HuH-7 (cell line): ENCODE measurements at places on chromosomes 6 and 20.
A peak's percentile ranks its signal among the peaks of the same experiment; 100 is the strongest.

- DNase-seq = peak; percentile 14
Observed at GRCh38 chr6:137637121-137637520, 142.9 kb upstream of the OLIG3 start.

- DNase-seq = no peak
Observed at GRCh38 chr6:70593118-70593486, 26.4 kb downstream of the SDHAF4 start.

GRCh38 chr20:38164069-38164468, 1.0 kb downstream of the TGM2 start:
- DNase-seq = no peak

- DNase-seq = no peak
Observed at GRCh38 chr20:44419131-44419844, 56.4 kb upstream of the TTPAL start.

- DNase-seq = no peak
Observed at GRCh38 chr6:29941916-29942274, 437 bp upstream of the HLA-A start.

GRCh38 chr6:27684264-27685211, 211.6 kb upstream of the ZNF184 start:
- peak; percentile 67 for DNase-seq

DNA sequence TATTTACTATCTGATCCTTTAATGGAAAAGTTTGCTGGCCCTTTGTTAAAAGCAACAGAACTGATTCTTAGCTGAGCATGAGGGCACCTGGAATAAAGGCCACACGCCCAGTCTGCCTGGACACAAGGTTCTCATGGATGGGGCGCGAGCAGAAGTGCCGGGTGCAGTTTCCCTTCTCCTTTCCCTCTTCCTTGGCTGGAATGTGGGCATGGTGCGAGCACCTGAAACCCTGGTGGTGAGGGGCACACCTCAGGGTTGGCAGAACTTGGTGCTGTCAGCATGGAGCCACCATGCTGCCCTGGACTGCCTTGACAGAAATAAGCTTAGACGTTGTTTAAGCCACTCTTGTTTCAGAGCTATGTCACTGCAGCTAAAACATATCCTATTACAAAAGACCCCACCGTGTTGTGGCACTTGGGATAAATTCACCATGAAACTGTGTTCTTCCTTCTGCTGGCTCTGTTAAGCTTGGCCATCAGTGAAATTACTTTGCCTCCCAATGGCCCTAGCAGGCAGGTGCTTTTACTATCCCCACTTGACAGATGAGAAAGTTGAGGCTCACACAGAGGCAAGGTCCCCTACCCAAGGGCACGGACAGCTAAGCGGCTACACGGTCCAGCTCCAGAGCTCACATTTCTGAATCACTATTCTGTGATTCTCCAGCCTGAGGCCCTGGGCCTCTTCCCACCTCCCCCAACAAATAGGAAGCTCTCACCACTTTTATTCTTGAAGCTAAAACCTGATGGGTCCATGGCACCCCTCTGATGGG, 115.9 kb downstream of the PREX1 start:
- DNase-seq = no peak

GRCh38 chr20:12203981-12204380, 286.3 kb downstream of the BTBD3 start:
- no peak for DNase-seq

- no peak for DNase-seq
Observed at GRCh38 chr6:2764610-2765165, 505 bp upstream of the WRNIP1 start.

- DNase-seq = no peak
Observed at GRCh38 chr6:72861935-72862432, 240.1 kb downstream of the KCNQ5 start.

DNA sequence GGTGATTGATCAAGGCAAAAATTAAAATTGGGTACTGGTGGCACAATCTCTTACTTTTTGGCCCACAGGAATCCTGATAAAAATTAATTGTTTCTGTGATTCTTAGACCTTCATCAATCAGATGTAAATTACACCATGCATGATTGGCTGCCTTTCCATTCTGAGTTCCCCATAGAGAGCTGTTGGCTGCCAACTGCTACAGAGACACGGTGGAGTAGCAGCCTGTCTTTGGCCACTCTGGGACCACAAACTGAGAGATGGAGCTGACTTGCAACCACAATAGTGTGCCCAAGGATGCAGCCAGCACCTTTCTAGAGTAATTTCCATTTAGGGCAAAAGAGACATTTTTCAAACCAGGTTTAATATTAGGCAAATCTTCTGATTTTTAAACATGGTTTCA, 274.3 kb upstream of the MMS22L start:
- no peak for DNase-seq

DNA sequence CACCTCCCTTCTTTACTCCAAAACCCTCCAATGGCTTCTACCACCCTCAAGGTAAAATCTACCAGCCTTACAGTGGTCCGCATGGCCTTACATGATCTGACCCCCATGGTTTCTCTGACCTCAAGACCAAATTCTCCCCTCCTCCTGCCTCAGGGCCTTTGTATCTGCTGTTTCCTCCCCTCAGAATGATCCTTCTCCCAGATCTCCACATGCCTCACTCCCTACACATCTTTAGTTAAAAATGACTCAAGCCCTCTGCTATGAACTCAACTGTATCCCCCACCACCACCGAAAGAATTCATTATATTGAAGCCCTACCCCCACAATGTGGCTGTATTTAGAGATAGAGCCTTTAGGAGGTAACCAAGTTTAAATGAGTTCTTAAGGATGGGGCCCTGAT, 4.1 kb downstream of the SLC23A2 start:
- DNase-seq = no peak

DNA sequence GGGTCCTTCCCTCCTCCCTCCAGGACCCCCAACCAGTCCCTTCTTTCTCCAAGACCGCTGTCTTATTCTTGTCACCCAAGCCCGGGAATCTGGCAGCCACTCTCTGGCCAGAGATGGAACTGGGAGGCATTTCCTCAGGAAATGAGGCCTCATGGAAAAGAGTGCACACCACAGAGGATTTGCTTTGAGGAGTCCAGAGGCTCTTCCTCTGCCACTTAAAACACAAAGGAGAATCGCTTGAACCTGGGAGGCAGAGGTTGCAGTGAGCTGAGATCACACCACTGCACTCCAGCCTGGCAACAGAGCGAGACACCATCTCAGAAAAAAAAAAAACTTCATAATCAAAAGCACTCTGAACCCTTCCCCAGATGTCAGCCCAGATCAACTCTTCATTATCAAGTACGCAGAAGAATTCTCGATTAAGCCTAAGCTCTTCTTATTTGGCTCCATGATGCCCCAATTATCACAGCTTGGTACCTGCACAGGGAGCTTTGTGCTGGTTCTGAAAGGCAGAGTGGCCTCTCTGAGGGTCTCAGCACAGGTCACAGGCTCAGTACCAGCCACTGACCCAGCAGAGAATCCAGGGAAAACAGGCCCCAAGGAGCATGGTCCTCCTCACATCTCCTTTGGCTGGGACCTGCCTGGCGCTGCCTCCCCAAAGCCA, 82.9 kb upstream of the MAFB start:
- no peak for DNase-seq

- DNase-seq = no peak
Observed at GRCh38 chr6:2507016-2507415, 243.7 kb downstream of the MYLK4 start.

- DNase-seq = no peak
Observed at GRCh38 chr20:38889792-38890496, 36.3 kb upstream of the FAM83D start.

GRCh38 chr20:1383623-1384404, 9.0 kb downstream of the FKBP1A start:
- DNase-seq = peak; percentile 45

DNA sequence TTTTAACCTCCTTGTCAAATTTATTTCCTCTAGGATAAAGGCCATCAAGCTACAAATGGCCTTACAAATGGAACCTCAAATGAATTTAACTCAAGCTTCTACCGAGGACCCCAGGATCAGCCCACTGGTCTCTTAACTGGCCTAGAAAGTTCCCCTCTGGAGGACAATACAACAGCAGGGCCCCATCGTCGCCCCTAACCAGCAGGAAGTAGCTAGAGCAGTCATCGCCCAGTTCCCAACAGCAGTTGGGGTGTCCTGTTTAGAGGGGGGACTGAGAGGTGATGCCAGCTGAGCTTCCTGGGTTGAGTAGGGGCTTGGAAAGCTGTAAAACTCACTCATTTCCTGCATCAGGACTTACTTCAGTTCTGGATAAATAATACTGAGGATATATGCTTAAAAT, 25.6 kb downstream of the CEP85L start:
- no peak for DNase-seq

- no peak for DNase-seq
Observed at GRCh38 chr6:43930440-43931154, 160.6 kb downstream of the VEGFA start.

GRCh38 chr6:161667957-161668356, 394.1 kb upstream of the AGPAT4 start:
- DNase-seq = no peak

DNA sequence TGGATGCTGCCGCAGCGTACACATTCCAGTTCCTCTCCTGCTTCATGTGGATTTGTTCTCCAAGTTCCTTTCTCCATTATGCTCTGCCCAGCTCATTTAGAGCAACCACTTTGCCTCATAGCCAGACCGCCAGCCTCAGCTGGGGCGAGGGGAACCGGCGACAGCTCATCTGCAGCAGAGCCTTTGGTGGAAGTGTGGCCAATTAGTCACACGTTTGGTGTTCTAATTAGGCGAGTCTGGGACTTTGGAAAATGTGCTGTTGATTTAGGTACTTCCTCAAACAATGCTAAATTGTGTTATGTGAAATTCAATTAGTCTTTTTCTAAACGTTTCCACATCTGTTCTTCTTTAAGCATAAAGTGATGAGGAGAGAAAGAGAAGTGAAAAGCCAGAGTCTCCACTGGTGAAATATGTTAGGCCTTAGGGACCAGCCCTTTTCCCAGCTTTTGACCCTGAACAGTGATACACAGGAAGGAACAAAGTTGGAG, 217.9 kb downstream of the TBX18 start:
- no peak for DNase-seq

- DNase-seq = no peak
Observed at GRCh38 chr20:40275738-40276137, 413.3 kb downstream of the MAFB start.

- DNase-seq = no peak
Observed at GRCh38 chr20:33883164-33883563, 72.0 kb downstream of the CHMP4B start.

- DNase-seq = no peak
Observed at GRCh38 chr6:152669895-152670294, 27.8 kb upstream of the MYCT1 start.

DNA sequence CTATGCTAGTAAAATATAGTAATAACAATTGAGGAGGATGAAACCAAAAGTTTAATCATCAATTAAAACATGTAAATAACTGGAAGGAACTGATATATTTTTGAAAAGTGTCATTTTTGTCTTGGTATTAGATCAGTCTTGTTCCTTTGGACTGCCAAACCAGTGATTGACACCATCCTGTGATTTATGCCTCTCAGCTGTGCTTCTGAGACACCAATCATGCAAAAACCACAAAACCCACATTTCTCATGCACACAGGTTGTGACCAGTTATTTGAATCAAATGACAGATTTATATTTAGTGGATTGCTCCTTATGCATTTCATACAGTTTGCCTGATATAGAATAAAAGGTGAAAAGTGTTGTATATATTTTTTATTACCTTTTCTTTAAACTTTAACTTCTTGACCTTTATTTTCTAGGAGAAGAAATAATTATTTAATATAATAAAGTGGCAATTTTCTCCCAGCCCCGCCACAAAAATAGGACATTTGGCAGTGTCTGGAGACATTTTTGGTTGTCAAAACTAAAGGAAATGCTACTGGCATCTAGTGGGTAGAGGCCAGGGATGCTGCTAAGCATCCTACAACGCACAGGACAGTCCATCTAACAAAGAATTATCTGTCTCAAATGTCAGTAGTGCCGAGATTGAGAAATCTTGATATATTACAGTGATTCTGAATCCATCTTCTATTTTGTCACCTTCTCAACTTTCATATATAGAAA, 383.6 kb downstream of the BCKDHB start:
- DNase-seq = no peak

DNA sequence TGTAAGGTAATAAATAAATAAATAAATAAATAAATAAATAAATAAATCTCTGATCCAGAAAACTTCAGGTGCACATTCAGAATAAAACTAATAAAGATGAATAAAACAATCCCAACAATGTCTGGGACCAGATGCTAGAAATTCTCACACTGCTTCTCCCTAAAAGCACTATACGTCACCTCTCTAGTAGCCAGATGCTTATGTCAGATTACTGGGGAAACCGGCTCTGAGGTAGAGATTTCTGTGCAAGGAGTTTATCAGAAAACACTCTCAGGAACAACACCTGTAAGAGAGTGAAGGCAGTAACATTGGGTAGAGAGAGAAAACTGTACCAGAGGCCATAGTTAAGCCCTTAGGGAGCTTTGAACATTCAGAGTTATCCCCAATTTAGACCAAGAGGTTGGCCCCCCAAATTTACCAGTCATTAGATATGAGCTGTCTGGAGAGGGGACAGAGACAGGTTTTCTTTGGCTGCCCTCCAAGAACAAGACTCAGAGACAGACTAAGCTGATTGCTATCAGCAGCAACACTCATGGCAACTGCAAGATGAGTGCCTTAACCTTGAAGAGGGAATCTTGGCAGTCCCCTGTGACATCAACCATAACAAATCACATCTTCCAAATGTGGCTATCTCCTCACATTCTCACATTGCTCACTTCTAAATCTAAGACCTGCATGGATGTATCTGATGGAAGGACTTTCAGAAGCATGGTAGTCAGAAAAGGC, 151.2 kb upstream of the BMP5 start:
- no peak for DNase-seq

GRCh38 chr6:142118925-142119324, 13.8 kb upstream of the GJE1 start:
- DNase-seq = no peak

- DNase-seq = no peak
Observed at GRCh38 chr20:47273591-47274235, 82.8 kb downstream of the ZMYND8 start.

DNA sequence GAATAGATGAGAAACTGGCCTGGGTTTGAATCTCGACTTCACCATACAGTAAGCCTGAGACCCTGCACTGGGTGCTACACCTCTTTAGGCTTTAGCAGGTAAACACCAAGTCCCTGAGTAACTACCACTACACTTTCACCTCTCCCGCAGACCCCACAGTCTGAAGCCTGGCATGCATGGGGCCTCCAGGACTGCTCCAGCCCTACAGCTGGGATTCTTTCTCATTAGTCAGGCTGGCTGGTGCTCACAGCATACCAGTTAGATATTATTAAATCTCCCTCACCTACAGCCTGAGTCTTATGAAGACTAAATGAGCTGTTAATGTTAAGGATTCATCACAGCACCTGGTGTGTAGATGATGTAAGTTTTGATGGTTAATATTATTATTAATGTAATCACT, 388.7 kb downstream of the ARHGAP18 start:
- DNase-seq = no peak
